ENCODE measurements at places on chromosomes 7 and 10.

DNA sequence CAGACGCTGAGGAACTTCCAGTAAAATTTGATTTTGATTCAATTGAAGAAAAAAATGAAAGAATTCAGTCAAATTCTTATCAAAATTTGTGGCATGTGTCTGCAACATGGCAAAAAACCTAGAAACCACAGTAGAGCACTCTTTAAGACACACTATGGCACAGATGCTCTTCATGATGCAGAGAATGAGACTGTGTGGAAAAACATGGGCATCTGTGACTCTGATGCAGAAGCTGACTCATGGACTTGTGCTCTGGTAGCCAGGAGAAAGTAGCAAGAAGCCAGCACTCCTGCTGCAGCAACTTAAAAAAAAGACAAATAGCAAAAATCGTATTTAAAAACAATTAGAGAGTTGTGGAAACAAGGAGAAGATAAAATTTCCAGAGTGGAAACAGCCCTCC, 8.9 kb upstream of the KCNK18 start:
- no peak for DNase-seq

DNA sequence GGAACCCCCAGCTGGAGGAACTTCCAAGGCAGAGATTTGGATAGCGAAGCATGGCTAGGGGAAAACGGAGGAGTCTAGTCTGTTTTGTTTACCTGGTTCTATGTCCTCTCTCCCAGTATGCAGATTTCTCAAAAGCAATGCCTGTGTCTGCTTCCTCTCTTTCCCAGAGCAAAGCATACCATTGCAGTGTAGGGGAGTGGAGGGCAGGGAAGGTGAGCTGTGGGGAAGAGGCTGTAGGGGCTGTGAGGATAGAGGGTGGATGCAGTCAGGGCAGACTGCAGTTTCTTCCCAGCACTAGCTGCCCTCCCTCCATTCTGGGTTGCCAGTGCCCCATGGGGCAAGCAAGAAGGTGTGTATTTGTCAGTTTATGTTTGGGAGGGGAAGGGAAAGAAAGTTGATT, 16.9 kb upstream of the TSPAN14 start:
- no peak for DNase-seq

DNA sequence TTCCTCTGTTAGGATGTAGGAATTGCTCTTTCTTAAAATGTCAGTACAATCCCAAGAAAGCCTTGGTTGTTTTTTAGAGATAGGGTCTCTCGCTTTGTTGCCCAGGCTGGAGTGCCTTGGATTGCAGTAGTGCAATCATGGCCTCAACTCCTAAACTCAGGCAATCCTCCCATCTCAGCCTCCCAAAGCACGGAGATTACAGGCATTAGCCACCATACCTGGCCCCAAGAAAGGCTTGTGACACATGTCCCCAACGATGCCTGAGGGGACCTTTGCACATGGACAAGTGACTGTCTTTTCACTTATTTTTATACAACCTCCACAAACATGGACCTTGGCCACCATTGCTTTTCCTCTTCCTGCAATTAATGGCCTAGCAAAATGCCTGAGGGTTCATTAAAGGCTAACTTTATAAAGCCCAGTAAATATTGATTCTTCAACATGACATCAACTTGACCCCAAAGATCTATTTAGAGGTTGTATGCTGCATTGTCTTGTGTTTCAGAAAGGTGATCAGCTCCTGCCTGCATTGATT, 10.0 kb upstream of the SPOCK2 start:
- DNase-seq = no peak

DNA sequence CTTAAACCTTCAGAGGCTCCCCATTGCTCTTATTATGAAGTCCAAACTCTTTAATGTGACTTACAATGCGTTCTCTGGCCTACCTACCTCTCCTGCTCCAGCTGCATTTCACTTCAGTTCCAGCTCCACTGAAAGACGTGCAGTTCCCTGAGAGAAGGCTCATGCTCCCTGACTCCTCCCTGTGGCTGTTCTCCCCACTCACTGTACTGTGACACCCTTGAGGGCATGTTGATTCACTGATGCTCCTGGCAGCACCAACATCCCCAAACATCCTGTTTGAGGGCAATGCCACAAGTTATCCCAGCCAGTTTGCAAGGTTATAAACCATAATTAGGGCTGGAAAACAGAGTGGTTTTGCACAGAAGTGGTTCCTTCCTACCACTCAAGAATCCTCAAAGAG, 111.2 kb downstream of the LSM5 start:
- DNase-seq = no peak

DNA sequence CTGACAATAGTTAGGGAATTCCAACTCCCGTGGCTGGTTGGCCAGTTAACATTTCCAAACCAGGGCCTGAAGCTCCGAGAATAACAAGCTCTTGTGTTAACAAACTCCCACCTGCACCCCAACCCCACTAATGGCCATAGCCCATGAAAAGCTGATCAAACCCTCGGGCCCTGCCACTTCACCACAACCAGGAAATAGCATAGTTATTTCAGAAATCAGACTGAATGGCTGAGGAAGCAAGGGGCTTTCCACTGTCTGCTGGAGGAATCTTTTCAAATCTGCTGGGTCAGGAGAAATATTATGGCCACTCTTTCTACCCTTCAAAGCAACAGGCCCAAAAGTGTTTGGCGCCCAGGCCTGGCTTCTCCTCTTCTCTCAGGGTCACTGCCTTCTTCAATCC, 145.6 kb downstream of the GLCCI1 start:
- no peak for DNase-seq

- no peak for DNase-seq
Observed at GRCh38 chr7:105796365-105796764, 80.0 kb downstream of the ATXN7L1 start.

DNA sequence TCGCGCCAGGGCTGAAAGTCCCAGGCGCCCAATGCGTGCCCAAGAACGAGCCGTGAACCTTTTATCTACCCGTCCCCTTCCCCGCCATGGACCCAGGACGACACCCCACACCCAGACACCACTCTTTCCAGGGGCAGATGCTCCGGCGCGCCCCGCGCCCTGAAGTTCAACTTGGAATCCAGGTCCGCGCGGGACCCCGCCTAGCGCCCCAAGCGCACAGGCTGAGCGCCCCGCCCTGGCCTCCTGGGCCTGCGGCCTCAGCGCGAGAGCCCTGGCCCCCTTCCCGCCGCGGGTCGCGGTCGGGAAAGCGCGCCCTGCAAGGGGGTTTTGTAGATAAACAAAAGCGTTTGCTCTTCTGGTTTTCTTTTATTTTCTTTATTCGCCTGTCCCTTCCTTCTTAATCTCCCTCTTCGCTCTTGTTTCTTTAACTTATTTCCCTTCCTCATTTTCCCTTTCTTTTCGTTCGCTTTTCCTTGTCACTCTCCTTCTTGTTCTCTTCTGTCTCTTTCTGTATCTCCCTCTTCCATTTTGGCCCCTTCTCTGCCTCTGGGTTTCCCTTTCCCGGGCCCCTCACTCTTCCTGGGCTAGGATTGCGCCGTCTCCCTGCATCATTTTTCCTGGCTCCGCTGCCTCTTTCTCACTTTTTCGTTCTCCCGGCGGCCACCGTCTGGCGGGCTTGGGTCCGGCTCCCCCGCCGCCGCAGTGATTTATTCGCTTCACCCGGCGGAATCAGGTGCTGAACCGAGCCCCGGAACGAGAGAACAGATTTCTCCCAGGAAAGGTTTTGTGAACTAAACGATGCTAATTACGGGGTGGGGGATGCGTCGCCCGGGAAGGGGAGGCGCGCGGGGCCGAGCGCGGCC, 15.3 kb upstream of the PAX2 start:
- no peak for DNase-seq

DNA sequence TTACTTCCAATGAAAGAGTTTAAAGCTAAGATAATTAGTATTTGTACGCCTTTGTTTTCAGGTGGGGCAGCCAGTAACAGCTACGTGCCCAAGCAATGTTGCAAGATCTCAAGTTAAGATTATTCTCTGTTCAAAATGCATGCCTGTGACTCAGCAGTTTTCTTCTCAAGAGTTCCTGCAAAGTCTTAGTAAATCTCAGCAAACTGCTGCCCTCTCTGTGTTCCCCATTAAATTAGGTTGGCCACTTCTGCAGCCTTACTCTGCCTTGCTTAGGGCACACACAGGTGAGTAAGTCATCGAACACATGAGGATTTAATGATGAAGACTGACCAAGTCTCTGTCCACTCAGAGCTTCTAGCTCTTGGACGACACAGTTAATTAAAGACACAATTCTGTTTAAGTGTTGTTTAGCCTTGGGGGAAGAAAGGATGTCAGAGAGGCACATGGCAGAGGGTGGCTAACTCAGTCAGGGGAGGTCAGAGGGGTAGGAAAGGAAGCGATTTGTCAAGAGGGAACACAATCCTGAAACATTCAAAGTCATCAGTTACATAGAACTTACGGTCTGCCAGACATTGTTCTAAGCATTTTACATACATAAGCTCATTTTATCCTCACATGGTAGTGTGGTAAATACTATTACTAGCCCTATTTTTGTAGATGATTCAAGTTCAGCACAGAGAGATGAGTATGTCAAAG, 20.2 kb upstream of the SLC35G1 start:
- no peak for DNase-seq

DNA sequence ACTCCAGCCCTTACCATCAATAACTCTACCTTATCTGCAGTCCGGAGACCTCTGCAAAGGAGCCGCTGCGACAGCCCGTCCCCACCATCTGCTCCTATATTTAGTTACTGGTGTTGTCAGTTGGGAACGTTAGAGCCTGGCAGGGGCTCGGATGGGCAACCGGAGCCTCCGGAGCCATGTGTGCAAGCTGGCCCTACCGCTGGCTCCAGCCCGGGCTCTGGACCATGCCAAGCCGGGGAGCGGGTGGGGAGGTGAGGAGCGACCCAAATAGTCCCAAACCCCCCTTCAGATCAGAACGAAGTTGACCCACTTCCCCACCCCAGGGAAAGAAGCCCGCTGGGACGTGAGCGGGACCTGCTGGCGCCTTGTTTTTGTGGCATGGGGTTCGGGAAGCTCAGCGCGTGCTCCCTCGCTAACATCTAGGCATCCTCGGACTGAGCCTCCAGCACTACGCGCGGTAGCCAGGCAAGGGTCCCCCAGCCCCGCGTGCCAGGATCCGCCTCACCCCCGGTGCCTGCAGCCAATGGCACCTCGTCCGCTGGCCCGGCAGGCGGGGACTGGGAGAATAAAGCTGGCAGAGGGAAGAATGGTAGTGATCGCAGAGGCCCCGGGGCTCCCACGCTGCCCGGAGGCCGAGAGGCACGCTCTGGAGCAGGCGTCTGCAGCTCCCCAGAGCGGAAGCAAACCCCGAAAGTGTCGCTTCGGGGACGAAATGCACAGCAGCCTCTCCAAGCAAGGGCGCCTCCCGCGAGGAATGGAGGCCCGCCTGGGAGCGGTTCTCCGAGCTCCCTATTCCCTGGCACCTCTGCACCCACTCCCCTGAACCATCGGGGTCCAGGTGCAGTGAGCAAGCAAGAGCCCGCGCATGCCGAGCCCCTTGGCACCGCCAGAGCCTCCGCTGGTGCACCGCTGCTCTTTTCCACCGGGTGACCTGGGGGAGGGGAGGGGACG, 679 bp downstream of the LRRC20 start:
- DNase-seq = peak; percentile 48

DNA sequence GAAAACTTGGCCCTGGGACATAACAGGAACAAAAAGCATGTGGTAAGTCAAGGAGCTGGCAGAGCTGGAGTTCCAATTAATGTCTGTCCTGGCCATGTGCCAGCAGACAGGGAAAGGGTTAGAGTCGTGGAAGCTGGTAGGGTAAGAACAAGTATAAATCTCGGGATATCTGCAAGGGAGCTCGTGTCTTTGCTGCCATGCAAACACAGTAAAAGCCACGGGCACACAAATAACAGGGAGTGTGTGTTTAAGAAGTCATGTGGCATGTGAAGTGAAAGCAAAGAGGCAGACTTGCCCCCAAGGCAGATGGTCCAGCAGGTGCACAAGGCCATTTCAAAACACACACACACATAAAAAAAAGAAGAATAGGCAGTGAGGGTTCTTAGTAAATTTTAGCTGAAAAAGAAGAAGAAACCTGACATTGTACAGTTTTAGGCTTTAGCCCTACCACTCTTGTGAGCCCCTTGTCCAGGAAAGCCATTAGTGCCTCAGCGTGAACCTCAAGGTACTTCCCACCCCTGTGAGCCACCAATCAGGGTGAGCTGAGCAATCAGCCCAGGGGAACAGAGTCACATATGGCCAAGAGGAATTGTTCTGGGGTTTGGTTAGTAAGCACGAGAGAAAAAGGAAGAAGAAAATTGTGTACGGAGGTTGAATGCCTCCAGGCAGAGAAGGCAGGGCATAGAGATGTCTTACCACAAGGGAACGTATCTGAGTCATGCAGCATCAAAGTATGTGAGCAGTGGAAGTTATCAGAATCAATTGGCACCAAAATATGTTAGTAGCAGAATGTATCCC, 32.8 kb upstream of the ARHGAP12 start:
- peak; percentile 78 for DNase-seq

DNA sequence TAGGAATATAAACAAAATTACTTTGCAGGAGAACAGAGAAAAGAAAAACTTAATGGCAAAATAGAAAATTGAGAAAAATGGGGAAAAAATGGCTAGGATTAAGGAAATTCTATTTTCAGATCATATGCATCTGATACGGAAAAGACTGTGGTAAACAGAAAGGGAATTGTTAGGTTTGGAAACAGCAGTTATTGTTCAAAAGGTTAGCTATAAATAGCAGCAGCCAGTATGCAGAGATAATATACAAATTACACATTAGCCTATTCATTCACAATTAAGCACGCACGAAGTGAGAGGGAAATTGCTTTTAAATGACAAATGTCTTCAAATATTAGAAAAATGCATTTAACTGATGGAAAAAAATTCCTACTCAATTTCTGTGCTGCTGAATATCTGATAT, 224.1 kb upstream of the FAM3C start:
- peak; percentile 18 for DNase-seq

DNA sequence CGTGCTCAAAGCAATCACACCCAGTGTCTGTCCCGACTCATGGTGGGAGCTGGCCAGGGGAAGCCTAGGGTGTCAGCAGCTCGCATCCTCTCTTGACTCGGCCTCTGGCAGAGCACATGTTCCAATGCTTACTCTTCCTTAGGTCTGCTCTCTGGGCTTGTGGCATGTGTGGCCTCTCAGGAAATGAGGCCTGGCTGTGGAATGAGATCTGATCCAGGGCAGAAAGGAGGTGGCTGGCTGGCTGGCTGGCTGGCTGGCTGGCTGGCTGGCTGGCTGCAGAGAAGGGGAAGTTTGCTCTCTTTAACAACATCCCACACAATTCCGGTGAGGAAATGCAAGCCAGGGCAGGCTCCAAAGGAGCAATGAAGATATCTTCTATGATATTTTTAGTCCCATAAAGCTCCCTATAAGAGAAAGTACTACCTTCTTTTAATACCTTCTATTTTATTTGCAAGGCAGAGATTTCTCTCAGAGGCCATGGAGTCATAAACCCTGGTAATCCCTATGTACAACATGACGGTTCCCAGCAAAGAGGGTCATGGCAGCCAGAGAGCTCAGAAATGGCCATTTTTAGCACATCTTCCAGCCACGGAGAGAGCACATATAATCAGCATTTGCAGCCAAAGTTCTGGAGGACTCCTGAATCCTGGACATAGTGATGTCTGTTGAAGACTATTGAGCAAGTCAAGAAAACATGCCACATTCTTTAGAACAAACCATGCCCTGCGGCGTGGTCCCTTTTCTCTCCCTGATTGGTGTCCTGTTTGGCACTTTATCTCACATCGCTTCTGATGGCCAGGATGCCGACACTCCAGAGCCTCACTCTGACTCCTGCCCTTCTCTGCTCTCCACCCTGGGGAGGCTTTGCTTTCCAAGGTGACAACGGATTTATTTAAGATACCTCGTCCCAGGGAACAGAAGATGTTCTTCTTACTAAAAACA, 153.7 kb downstream of the FANK1 start:
- no peak for DNase-seq

All from NCI-H1417 (cell line).